Endothelial cell of umbilical vein (primary cell): ENCODE measurements at places on chromosomes 11 and 22.

GRCh38 chr11:32437495-32438345 lies 2.4 kb upstream of the WT1 start:
- no peak for DNase-seq

GRCh38 chr11:43532041-43532440 lies 148.5 kb upstream of the HSD17B12 start:
- no peak for DNase-seq

DNA sequence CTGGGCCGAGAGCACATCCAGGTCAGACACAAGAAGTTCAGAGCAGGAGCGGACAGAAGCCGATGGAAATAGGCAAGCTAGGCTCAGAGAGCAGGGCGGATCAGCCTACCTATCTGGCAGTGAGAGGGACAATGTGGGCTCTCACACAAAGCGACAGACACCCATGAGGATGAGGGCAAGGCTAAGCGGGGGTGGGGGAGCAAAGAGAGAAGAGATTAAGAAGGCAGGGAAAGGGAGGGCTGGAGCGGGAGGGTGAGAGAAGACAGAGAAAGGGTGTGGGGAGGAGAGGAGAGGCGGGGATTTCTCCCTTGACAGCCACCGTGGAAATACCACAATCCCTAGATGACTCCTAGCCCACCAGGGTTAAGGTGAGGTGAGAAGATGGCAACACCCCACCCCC lies 57.9 kb downstream of the BUD13 start:
- no peak for DNase-seq

DNA sequence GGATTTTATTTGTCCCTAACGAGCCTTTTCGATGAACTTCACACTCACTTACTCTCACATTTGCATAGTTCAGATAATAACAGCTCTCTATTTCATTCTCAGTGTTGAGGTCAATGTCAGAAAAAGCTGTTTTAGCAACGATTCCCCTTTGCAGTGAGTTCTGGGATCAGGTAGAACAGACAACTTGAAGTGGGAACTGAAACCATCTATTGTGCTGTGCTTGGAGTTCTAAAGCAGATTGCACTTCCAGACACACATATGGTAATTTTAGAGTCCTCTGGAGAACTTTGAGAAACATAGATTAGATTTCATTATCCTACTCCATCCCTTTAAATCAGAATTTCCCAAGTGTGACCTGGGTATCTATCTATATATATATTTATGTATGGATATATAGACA lies 124.6 kb upstream of the BLID start:
- DNase-seq = no peak

DNA sequence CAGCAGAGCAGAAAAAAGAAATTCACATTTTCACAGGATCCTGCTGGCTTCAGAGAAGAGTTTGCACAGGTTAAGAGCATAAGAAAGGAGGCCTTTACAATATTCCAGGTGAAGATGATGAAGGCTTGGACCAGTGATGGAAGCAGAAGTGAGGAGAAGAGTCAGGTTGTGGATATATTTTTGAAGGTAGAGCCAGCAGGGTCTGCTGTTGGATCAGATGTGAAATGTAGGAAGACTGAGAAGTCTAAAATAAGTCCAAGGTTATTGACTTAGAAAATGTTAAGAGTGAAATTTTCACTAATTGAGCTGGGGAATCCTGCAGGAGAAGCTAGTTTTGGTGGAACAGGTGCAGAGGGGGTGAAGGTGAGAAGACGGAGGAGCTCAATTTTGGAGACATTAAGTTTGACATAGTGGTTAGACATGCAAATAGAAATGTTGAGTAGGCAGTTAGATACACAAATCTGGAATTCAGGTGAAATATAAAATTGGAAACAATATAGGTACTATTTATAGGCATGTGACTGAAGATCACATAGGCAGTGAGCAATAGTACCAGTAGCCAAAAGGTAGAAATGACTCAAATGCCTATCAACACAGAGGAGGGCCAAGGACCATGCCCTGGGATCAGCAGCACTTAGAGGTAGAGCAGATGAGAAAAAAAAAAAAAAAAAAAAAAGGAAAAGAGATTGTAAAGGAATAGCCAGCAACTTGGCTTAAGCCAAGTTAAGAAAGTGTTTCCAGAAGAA lies 252.0 kb downstream of the AASDHPPT start:
- no peak for DNase-seq

GRCh38 chr22:21680830-21681565 lies 15.2 kb downstream of the PPIL2 start:
- no peak for DNase-seq

- no peak for DNase-seq
Observed at GRCh38 chr11:133824593-133824992, 20.7 kb downstream of the SPATA19 start.

DNA sequence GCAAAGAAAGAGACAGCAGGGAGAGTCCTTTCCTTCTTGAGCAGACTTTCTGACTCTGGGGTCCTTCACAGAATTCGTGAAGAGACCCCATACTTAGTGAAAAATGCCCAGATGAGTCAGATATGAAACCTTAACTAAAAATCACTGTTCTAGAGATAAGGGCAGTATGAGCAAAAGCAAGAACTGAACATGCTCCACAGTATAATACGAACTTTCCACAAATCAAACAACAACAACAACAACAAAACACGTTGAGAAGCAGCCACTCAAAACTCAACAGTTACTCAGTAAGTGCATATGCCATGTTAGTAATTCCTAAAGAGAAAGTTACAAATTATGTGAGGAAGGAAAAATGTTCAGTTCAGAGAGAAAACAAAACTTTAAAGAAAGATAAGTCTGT lies 44.3 kb downstream of the PITPNB start:
- no peak for DNase-seq

DNA sequence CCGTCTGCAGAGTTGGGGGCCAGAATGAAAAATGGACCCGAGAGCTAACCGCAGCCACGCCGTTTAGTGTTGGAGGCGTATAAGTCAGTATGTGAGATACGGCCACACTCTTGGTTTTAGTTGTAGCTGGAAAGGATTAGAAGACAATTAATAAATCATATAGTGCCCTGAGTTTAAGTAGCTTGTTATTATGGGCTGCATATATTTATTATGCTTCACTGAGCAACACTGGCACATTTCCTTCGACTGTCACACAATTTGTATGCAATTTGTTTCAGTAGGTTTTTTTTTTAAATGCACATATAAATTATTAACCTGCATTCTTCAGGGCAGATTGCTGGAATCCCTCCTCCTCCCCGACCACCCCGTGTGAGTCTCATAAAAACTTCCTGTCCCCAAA lies 56.9 kb downstream of the PKNOX2 start:
- DNase-seq = no peak

- DNase-seq = no peak
Observed at GRCh38 chr11:13577881-13578280, 82.1 kb upstream of the PTH start.

DNA sequence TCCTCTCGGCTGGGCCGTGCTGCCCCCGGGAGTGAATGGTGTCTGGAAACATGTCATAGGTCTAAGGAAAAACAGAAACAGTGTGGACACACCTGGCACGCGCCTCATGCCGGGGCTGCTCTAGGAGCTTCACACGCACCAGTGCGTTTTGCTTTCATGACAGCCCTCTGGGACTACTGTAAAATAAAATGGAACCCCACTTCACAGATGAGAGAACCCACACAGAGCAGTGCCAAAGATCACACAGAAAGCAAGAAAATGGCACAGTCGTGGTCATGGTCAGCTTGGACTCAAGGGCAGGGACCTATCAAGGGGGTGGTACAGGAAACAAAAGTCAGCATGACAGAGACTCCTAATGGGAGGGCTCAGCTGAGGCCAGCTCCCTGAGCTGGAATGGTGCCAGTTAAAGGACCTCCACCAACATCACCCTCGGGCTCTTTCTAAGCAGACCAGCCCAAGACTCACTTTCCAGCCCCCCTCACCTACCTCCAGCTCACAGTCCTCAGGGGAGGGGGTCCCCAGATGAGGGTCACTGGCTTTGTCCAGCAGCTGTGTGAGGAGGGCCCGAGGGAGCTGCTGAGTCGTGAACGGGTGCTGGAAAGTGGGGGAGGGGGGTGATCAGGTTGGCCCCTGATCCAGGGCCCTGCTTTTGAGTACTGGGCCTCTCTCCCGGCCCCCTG lies 3.3 kb downstream of the MAP4K2 start:
- DNase-seq = peak; percentile 39

GRCh38 chr11:16871368-16871767 lies 132.9 kb downstream of the C11orf58 start:
- no peak for DNase-seq

- DNase-seq = no peak
Observed at GRCh38 chr11:73894725-73895335, 18.0 kb downstream of the PAAF1 start.

GRCh38 chr22:46681010-46681409 lies 57.0 kb downstream of the CERK start:
- DNase-seq = no peak

DNA sequence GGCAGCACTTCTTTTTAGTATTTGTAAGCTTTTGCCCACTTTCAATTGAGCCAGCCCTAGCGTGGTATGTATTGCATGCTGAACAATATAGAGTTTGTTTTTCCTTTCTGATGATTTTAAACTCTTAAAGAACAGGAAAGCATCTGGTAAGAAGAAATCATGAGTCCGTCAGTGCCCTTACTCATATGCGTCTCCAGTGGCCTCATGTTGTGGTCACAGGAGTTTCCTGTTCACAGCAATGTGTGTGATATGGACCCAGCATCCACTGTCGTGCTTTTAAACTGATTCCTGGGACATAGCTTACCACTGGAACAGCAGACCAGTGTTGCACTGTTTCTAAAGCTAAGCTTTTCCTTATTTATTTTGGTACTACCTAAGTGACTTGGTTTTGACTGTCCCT lies 40.1 kb downstream of the BID start:
- DNase-seq = peak; percentile 30

DNA sequence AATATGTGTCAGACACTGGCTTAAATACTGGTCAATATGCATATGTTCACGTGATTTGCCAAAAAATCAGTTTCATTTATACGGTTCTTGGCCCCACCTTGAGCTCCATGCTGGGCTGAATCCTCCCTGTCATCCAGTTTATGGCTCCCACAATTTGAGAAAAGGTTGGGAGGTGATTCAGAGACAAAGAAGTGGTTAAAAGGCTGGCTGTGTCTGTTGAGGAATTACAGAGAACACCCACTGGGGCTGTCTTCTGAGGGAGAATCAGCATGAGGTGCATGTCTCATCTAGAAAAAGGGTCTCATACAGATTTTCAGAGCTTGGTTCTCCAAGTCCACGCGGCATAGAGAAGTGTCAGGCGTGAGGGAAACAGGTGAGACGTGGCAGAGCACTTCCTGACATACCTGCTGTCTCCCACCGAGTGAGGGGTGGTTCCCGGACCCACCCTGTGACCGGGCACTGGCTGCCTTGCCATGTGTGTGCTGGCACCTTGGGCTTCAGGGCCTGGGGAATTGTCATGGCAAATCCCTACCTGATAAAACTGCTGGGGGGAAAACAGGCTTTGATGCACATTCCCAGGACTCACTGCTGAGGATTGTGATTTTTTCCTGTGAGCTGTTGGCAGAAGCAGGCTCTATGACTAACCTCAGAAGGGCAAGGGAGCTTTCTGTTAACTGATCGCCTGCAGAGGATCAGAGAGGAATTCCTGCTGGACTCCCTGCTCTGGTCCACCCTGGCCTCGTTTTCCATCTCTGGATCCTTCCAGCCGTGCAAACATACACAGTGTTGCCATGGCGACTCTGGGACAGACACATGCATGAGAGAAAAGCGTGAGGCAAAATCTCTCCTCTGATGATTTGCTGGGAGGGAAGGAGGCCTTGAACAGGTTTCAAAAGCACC lies 223.6 kb downstream of the ADAMTS15 start:
- DNase-seq = no peak

GRCh38 chr11:15202626-15203025 lies 87.9 kb downstream of the INSC start:
- DNase-seq = no peak

DNA sequence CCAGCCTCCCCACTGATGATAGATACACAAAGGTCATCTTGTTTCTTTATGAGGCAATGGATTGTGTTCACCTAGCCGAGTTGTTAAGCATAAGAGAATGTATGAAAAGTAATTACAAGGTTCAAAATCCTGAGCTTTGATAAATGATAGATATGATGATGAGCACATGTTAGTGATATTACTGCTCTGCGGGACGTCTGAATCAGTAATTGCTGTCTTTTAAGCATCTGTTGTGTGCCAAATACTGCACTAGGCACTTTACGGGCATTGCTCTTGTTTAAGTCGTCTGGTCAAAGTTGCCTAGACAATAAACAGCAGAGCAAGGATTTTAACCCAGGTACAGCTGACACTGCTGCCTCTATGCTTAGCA lies 559 bp upstream of the RNF141 start:
- DNase-seq = no peak

DNA sequence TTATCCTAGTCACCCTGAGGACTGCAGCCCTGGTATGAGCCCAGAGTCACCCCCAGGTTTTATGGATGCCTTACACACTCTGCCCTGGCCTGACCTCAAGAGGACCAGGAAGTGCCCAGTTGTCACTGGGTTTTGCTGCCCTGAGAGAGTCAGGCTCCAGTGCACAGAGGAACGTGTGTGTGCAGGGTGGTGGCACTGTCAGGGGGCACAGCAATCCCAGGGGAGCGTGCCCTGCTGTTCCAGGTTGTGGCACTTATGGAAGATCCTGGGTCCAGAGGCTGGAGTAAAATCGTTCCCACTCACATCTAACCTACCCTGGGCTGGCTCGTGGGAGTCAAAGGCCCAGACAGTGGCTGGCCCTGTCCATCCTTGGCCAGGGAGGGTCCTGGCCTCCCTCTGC lies 7.6 kb downstream of the APOBEC3A start:
- no peak for DNase-seq

- DNase-seq = no peak
Observed at GRCh38 chr11:96316869-96317268, 26.1 kb downstream of the MAML2 start.

DNA sequence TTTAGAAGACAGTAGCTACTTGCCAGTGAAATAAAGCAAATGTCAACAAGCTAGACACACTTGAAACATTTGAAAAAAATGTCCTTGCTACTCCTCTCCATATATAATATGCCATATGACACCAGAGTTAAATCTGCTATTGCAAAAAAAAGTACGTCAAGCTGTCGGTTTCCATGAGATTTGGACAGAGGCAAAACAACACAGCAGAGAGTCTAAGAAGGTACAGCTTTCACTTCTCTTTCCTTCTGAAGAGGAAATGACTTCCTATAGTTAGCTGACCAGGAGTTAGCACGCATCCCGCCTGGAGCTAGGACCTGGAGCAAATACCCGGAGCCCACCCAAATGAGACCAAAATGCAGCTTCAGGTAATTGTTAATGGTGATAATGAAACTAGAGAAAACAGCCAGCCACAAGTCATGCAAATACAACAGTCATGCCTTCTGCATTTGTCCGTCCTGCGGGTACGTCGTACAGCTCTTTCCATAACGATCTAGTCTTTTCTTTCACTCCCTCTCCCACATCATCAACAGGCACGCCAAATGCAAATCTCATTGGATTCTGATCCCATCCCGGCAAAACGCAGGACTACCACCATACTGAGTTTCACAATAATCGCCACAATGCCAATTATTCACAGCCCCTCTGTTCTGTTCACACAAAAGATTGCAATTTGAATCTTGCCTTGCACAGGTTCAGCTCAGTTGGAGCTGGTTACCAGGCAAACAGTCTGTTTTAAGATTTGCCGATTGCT lies 395.0 kb upstream of the CCDC90B start:
- DNase-seq = no peak

- peak; percentile 60 for DNase-seq
Observed at GRCh38 chr11:65500387-65501185, 1.7 kb downstream of the MALAT1 start.

- no peak for DNase-seq
Observed at GRCh38 chr22:44881624-44882023, 128.2 kb downstream of the PHF21B start.

GRCh38 chr22:49551897-49552614 lies 275.6 kb downstream of the BRD1 start:
- no peak for DNase-seq
